ENCODE measurements at places on chromosomes 13 and 19.

DNA sequence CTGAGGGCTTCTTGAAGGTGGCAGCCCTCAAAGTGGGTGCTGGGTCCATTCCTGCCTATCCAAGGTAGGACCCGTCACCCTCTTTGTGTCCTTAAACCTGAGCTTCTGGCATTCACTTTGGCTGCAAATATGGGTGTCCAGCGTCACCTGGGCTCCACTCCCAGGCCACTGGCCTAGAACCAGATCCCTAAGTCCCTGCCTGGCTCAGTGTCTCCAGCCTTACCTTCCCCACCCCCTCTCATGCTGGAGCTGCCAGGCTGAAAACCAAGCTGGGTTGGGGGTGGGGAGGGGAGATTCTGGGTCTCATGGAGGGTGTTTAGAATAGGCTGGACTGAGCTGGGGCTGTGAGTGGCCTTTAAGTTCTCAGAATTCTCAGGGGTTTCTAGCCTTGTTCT lies 12.4 kb downstream of the PDE4A start:
- no peak for DNase-seq

- no peak for DNase-seq
Observed at GRCh38 chr19:10961073-10961860, 437 bp downstream of the SMARCA4 start.

DNA sequence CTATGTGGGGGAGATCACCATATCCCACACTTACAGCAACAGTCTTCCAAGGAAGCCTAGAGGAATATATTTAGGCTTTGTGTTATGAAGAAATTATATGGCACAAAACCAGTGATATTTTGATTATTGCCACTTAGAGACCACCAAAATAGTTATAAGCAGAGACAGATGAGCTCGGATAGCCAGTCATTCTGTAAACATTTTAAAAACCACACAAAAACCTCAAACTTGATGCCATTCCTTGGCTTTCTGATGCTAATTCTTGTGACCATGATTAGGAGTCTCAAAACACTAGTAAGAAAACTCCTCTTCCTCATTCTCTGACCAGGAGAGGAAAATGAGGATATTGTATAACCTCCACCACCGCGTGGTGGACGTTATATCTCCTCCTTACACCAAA lies 496.4 kb downstream of the FOXO1 start:
- DNase-seq, result no peak

- no peak for DNase-seq
Observed at GRCh38 chr13:99335087-99335486, 27.9 kb upstream of the GPR183 start.

- DNase-seq, result no peak
Observed at GRCh38 chr19:34075661-34076091, 96.6 kb upstream of the LSM14A start.

DNA sequence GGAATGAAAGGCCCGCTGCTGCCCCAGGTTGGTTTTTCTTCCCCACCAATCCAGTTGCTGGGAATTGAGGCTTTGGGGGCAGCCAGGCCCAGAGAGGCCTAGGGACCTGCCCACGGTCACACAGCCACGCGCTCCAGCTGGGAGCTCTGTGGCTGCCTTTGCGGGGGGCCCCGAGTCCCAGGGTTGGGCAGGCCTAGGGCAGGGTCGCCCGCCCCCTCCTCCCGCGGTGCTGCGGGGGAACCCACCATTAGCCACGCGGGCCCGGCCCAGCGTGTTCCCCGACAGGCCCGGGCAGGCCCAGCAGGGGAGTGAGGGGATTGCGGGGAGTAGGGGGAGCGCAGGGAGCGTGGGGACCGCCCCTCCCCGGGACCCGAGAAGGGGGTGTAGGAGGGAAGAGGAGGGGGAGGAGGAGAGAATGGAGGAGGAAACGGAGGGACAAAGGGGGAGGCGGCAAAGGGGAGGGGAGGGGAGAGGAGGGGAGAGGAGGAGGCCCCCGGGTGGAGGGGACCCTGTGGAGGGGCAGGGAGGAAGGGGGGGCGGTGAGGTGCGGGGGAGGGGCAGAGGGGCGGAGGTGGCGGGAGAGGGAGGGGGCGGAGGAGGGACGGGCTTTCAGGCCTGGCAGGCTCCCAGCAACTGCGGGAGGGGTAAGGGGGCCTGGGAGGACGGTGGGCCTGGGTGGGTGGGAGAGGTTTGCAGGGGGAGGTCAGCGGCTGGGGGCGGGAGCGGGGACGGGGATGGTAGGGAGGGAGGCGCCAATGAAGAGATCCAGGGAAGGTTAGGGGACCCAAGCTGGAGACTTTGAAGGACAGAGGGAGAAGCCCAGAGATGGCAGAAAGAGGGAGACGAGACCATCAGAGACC lies 12.9 kb upstream of the TLE2 start:
- no peak for DNase-seq

- no peak for DNase-seq
Observed at GRCh38 chr19:56066152-56067023, 54.7 kb downstream of the ZNF787 start.

- DNase-seq, result no peak
Observed at GRCh38 chr19:3398900-3399278, 32.5 kb downstream of the NFIC start.

DNA sequence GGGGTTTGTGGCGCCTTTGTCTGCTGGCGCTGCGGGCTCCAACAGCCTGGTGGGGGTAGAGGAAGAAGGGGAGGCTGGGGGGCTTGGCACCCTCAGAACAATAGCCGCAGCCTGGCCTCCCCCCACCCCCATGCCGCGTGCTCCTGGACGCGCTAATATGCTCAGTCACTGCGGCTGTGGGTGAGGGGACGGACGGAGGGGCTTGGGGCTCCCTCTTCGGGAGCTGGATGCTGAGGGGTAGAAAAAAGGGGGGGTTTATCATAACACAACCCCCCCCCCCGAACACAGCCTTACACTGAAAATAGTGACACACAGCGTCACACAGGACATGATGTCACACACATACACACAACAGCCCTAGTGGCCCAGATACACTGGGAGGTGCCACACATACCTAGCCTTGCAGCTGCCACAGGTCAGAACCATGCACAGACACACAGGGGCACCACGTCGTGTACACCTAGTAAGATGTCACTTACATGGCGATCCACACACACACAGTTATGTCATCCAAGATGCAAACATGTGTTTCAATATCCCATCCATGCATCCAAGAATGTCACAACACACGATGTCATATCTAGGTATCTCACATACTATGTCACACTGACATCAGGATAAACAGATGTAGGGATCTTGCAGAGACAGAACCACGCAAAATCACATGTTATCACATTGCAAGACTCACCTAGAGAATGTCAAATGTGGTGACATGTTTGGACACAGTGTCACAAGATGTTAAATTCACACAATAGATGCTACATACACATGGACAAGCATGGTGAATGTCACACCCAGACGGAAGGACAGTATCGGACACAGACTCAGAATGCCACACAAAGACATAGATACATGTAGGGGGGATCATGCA lies 806 bp downstream of the MAST1 start:
- no peak for DNase-seq

GRCh38 chr13:43766725-43767124 lies 20.0 kb downstream of the ENOX1 start:
- DNase-seq, result no peak

GRCh38 chr19:35963514-35963913 lies 27.3 kb downstream of the LRFN3 start:
- DNase-seq, result no peak

- no peak for DNase-seq
Observed at GRCh38 chr13:94325650-94326049, 153.8 kb downstream of the DCT start.
